ENCODE measurements at places on chromosomes 13 and 19.

DNA sequence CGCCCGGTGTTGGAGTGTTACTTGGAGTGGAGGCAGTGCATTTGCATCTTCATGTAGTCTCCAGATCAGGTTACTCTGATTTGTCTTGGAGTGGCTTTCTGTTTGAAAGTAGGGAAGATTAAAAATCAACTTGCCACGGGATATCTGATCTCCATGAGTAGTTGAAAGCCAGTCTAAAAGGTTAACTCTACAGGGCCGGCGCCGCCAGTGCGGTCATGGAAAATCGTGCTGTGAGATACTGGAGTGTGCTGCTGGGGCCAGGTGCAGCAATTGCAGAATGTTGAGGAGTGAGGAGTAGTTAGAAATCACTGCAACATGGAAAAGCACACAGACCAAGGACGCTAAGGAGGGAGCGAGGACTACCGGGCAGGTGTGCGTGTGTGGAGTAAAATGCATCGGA lies 175.0 kb downstream of the STK24 start:
- DNase-seq = no peak

- no peak for DNase-seq
These were observed 110.1 kb downstream of the KCTD15 start for GRCh38 chr19:33906578-33907335.

- DNase-seq = peak; percentile 89
These were observed 76.6 kb upstream of the STK24 start for GRCh38 chr13:98653463-98653985.

DNA sequence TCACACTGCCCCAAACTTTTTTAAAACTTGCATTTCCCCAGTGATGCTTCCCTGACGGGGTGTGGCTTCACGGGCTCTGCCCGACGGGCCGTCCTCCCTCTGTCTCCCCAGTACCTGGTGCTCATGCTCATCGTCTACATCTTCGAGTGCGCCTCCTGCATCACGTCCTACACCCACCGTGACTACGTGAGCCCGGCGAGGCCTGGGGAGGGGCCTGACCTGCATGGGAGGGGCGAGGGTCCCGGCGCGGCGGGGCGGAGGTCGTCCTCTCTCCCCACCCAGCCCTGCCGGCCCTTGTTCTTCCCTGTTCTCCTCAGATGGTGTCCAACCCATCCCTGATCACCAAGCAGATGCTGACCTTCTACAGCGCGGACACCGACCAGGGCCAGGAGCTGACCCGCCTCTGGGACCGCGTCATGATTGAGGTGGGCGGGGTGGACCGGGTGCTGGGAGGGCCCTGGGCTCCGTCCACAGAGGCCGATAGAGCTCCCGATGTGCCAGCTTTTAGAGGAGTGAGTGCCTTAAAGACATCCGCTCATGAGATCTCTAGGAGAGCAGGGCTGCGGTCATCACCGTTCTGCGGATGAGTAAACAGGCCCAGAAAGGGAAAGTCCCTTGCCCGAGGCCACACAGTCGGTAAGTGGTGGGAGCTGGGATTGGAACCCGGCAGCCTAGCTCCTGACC lies 6.9 kb downstream of the UPK1A start:
- peak; percentile 37 for DNase-seq

DNA sequence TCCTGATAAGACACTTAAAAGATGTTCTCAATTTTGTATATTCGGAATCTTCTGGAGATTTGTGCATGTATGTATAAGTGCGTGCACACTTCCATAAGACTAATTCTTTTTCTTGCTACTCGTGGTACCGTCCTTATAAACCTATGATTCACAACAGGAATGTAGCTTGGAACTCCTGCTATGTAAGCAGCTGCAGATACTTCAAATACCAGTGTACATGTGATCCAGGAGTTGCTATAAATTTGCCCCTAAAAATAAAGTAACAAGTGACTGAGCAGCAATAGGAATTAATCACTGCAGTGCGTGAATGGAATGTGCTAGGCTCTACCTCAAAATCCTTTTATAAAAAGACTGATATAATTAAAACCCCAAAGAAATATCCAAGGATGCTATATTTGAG lies 214.9 kb downstream of the KLF5 start:
- DNase-seq = no peak

GRCh38 chr19:3171894-3172672 lies 6.5 kb upstream of the S1PR4 start:
- DNase-seq = no peak

GRCh38 chr19:38663957-38664502 lies 16.6 kb downstream of the ACTN4 start:
- DNase-seq = no peak

GRCh38 chr13:95698047-95698749 lies 21.3 kb downstream of the DNAJC3 start:
- no peak for DNase-seq

- no peak for DNase-seq
These were observed 1.5 kb downstream of the ZNF296 start for GRCh38 chr19:45074744-45075300.

GRCh38 chr19:30562981-30563380 lies 190.8 kb downstream of the ZNF536 start:
- DNase-seq = no peak

GRCh38 chr13:58207501-58207900 lies 576.0 kb downstream of the PCDH17 start:
- DNase-seq = no peak

DNA sequence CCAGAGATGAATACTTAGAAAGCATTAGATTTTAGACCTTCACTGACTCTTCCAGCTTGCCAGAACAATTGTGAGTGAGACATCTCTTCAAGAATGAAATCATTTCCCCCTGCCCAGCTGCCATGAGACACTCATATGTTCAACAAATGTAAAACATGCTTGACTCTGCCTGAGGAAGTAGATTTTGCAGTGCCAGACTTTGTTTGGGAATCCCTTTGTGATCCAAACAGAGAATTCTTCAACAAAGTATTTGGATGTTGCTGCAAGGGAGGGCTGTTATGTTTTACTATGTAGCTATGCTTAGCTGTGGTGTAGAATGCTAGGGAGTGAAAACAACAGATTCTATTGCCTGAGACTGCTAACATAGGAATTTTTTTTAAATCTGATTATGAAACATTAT lies 416.4 kb downstream of the DCT start:
- DNase-seq = no peak

GRCh38 chr13:44195245-44195644 lies 178.4 kb upstream of the SERP2 start:
- no peak for DNase-seq

All from iPS DF 6.9 (cell line).